Erythroblast (primary cell): ENCODE measurements at places on chromosomes 5 and 9.

- DNase-seq: peak; percentile 56
These were observed 26.2 kb upstream of the HSPA9 start for GRCh38 chr5:138601444-138601843.

- no peak for DNase-seq
These were observed 1.9 kb upstream of the RUSC2 start for GRCh38 chr9:35488021-35488420.

- DNase-seq: no peak
These were observed 44.7 kb downstream of the FANCC start for GRCh38 chr9:95272830-95273229.

GRCh38 chr5:145660897-145661640 lies 174.1 kb downstream of the PRELID2 start:
- DNase-seq: no peak

GRCh38 chr5:139399501-139400121 lies 4.3 kb downstream of the SPATA24 start:
- DNase-seq: no peak

DNA sequence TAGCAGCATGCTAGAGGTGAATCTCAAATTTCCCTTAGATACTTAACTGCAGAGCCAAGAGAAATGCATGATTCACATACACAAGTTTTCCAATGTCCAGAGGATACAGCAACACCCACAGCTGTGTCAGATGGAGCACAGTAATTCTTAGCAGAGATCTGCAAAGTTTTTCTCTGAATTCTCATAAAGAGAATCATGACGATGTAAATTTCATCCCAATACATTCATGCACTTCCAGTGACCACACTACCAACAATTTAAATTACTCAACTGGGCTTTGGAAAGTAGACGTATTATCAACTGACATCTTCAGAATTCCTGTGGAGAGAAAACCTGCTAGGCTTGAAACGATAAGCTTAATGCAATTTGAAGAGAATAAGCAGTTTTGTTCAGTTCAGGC lies 378.8 kb upstream of the TLE4 start:
- no peak for DNase-seq

DNA sequence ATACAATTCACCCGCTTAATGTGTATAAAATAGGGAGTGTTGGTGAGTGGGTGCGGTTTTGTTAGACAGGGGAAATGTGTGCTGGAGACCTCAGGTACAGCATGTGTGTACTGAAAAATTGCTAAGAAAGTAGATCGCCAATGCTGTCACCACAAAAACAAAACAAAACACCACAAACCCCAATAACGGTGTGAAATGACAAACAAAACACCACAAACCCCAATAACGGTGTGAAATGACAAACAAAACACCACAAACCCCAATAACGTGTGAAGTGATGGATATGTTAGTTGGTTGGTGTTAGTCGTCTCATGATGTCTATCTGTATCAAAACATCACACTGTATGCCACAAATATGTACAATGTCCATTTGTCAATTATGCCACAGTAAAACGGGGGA lies 14.2 kb upstream of the GFPT2 start:
- no peak for DNase-seq

GRCh38 chr5:110209401-110209800 lies 517.1 kb downstream of the TMEM232 start:
- no peak for DNase-seq

DNA sequence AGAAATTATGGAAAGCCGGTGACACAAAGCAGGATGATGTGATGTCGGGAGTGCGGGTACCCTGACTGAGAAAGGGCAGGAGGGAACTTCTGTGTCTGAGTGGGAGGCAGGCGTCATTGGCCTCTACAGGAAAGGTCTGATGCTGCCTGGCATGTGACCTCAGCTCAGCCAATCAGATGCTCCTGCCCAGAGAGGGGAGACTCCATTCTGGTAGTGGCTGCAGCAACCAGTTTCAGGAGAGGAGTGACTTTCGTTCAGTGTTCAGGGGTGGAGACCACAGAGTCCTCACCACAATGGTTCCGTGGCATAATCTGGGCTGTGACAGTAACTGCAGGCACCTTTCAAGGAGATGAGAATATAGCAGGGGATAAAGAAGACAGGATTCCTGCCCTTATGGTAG lies 6.7 kb upstream of the SFXN1 start:
- no peak for DNase-seq

GRCh38 chr9:131635285-131635684 lies 90.0 kb downstream of the PRRT1B start:
- peak; percentile 53 for DNase-seq

DNA sequence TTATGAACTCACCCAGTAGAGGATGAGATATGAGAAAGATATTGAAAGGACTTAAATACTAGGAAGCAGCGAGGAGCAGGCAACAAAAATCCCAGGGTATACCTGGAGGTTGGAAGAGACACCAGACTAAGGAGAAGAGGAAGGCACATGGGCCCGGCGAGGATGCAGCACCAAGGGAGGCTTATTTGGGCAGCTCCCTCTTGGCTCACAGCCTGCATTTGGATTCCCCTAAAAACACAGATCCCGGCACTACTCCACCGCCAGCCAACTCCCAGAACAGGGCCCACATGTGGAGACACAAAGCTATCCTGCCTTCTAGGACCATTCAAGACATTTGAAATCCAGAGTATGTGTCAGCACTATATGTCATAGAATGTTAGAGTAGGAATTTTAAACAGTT lies 199.8 kb upstream of the FBXL7 start:
- no peak for DNase-seq

GRCh38 chr9:98039607-98040017 lies 16.9 kb upstream of the NANS start:
- DNase-seq: no peak

DNA sequence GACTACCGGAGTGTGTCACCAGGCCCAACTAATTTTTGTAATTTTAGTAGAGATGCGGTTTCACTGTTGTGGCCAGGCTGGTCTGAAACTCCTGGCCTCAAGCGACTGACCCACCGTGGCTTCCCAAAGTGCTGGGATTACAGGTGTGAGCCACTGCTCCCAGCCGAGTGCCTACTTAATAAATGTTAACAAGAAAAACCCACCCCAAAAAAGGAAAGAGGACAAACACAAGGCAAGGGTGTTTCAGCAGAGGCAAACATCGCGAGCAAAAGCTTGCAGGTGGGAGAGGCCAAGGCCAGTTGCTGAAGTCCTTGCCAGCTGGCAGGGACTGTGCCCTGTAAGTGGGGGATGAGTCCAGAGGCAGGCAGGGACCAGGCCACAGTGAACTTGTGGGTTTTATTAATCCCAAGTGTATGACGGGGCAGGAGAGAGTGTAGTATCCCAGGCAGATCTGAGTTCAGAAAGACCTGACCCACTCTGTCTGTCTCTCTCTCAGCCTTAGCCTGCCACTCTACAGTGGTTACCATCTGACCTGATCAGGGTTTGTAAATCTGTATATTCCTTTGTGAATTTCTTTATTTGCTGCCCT lies 6.4 kb upstream of the FPGS start:
- DNase-seq: no peak

- no peak for DNase-seq
These were observed 36.4 kb downstream of the ATPSCKMT start for GRCh38 chr5:10213316-10213715.

GRCh38 chr5:150781706-150782614 lies 3.4 kb downstream of the SMIM3 start:
- no peak for DNase-seq
